Stimulated activated CD8-positive, alpha-beta memory T cell treated with anti-CD3 and anti-CD28 coated beads, Interleukin-2, amount 100 ng/mL, for 1 hour (primary cell): ENCODE measurements at places on chromosomes 1 and 21.

- no peak for DNase-seq
These were observed 85.7 kb downstream of the ST6GALNAC3 start for GRCh38 chr1:76160225-76160624.

- no peak for DNase-seq
These were observed at the start of gene F11R for GRCh38 chr1:161020509-161021164. TSS of gene F11R (minus strand) at chr1:161021152. CDS start at chr1:161021073, 79 bp downstream.

GRCh38 chr1:119225831-119226230, 85.4 kb upstream of the WARS2 start:
- DNase-seq, result no peak

DNA sequence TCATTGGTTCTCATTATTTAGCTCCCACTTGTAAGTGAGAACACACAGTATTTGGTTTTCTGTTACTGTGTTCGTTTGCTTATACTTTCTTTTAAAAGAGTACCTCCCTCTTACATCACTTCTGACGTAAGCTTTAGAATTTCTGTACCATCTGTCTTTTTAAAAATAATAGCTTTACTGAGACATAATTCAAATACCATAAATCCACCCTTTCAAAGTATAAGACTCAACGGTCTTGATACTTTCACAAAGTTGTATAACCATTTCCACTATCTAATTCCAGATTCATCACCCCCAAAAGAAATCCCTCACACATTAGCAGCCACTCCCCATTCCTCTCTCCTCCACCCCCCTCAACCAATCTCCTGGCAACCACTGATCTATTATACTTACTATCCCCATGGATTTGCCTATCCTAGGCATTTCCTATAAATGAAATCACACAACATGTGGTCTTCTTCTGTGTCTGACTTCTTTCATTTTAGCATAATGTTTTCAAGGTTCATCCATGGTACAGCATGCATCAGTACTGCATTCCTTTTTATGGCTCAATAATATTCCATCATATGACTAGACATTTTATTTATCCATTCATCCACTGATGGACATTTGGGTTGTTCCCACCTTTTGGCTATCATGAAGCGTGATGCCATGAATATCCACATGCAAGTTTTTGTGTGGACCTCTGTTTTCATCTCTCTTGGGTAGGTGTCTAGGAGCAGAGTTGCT, 104.7 kb downstream of the HLCS start:
- DNase-seq, result no peak

DNA sequence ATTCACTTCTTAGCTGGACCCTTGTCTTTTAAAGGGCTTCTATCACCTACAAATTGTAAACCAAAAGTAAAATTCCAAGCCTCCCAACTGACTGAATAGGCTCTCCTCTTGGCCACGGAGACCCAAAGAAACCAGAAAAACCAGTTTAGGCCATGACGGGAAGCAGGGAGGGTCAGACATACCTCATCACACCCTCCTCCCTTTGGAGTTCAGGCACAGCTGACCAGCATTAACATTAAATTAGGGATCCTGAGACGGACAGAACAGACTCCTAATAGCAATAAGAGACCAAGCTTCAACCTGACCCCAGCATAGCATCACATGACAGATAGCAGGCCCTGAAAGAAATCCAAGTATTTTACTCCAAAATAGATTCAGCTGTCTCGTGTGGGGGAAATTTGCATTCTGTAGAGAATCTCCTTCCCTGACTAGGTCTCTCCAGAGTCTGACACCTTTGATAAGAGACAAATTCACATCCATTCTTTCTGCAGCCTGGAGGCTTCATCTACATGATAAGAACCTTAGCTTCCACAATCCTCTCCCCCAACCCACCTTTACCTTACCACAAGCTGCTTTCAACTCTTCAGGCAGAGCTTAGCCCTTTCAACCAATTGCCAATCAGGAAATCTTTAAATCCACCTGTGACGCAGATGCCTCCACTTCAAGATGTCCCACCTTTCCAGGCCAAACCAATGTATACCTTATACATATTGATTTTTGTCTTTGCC, 177.1 kb upstream of the RAB4A start:
- DNase-seq, result no peak

DNA sequence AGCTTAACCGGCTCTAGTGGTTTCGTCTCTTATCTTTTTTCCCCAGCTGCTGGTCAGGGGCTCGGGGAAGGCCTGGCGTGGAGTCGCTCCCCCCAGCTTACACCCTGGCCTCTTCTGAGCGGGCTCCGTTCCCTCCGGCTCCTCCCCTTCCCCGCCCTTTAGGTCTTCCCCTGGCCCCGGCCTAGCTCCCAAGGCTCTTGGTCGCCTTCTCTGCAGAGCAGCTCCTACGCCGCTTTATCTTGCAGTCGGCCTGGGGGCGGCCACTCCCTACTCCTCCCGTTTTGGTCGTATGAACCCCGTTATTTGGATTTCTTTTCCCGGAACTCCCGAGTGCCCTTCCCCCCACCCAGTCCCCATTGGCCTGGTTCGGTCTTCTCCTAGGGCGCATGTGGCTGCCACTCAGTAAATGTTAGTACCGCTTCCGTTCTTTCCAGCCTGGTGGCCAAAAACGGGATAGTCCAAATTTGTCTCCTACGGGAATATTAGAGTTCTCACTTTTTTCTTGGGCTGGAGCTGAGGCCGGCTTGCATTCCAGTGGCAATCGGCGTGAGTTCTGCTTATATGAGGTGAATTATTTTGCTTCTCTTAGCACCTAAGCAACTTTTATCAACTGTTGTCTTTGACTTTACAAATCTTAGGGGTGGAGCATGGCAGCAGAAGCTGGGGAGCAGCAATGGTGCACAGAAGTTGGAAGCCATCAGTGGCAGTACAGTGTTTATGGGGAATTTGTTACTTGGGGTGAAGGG, 467 bp downstream of the THRAP3 start:
- no peak for DNase-seq

- no peak for DNase-seq
These were observed 87.3 kb downstream of the TBX15 start for GRCh38 chr1:118900643-118901440.

DNA sequence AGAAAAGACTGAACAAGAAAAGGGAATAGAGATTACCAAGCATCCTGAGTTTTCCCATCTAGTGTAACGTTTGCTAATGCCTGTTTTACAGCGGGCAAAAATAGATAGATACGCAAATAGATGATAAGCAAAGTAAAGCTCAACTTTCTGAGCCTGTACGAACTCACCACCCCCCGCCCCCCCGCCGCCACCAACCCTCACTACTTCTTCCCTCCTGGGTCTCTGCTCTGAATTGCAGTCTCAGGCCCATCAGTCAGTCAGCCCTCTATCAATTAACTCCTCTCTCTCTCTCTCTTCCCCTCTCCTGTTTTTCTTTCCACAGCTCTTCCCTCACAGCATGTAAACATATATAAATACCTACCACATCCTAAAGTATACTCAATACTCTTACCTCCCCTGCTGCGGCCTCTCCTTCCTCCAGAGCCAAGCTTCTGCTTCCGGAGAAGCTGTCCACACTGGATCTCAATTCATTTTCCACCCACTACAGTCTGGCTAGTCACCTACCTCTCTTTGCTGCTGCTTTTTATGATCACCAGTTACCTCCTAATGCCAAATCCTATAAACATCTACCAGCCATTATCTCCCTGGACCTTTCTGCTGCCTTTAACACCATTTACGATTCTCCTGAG, 64.6 kb downstream of the CAPN2 start:
- DNase-seq, result no peak

DNA sequence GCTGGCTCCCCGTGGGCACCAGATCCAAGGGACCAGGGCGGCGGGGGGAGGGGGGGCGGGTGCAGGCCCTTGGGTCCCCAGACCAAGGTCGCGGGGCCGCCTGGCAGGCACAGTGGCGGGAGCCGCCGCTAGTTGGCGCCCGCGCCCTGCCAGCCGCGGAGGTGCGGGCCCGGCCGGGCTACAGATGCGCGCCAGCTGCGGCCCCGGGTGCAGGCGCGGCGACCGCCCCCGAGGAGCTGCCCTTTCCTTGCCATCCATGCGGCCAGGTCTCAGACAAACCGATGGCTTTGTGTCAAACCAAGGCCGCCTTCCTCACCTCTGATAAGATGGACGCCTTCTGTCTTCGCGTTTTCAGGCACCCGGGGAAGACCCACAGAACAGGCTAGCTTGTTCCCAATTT, 2.2 kb upstream of the RUNX3 start:
- no peak for DNase-seq

DNA sequence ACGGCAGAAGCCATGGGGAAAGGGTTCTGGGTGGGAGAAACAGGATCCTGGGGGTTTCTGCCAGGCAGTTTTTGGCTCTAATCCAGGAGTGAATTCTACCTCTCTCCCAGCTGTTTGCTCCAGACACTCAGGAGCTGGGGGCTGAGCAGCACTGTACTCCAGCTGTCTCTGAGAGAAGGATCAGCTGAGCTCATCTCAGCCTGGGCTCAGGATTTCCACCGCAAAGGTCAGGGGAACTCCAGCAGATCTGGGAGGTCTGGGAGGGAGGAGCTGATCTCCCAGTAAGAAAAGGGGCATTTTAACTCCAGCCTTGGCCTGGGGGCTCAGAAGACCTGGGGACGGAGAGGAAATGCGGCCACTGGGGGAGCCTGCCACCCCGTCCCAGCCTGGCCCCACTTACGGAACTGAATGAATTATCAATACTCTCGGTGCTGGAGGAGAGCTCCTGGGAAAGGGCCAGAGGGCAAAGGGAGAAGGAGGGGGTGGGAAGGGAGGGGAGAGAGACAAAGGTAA, 17.3 kb downstream of the PI4KB start:
- DNase-seq, result no peak

GRCh38 chr1:204268101-204268500, 54.3 kb upstream of the GOLT1A start:
- no peak for DNase-seq

- DNase-seq, result no peak
These were observed 33.7 kb downstream of the PRDM2 start for GRCh38 chr1:13733711-13734110.

- DNase-seq, result no peak
These were observed 10.4 kb downstream of the MTHFR start for GRCh38 chr1:11795238-11795890.

GRCh38 chr1:211529453-211529852, 37.5 kb upstream of the RD3 start:
- no peak for DNase-seq

DNA sequence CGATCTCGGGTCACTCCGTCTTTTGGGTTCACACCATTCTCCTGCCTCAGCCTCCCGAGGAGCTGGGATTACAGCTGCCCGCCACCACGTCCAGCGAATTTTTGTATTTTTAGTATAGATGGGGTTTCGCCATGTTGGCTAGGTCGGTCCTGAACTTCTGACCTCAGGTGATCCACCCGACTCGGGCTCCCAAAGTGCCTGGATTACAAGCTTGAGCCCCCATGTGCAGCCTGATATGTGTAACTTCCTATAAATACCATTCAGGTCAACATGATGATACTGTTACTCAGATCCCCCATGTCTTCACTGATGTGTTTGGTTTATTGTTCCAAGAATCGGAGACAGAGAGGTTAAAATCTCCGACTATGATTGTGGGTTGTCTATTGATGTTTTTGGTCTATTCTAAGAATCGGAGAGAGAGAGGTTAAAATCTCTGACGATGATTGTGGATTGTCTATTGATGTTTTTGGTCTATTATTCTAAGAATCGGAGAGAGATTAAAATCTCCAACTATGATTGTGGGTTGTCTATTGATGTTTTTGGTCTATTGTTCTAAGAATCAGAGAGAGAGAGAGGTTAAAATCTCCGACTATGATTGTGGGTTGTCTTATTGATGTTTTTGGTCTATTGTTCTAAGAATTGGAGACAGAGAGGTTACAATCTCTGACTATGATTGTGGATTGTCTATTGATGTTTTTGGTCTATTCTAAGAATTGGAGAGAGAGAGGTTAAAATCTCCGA, 17.0 kb downstream of the C1orf159 start:
- no peak for DNase-seq

- no peak for DNase-seq
These were observed 96.9 kb downstream of the PAPPA2 start for GRCh38 chr1:176559878-176560277.

DNA sequence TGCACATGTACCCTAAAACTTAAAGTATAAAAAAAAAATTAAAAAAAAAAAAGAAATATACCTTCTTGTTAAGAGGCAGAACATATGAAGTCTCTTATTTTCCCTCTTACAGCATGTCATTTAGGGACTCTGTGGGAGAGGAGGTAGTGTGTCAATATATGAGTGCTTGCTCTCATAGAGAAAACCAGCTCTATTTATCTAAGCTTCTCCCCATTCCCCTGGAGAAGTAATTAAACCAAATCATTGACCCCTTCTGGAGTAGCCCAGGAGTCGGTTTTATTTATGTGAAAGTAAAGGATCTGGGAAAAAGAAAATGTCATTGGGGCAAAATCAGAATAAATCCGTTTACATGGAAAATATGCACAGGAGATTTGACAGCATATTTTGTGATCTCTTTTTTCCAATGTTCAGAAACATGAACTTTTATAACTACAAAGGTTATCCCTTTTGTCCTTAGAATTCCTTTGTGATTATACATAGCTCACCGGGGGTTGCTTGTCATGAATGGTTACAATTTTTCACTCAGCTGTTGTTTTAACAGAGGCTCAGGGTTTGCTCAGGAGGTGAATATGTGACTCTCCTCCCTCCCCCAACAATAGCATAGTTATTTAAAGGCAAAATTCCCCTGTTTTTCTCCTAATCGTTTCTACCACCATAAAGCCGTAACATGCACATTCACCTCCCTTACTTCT, 114.5 kb upstream of the C1orf21 start:
- DNase-seq, result no peak
